Fibroblast of skin of back (primary cell): ENCODE measurements at places on chromosomes 6 and 20.
A peak's percentile ranks its signal among the peaks of the same experiment; 100 is the strongest.

GRCh38 chr6:21327326-21328112 lies 266.0 kb upstream of the SOX4 start:
- DNase-seq: no peak

DNA sequence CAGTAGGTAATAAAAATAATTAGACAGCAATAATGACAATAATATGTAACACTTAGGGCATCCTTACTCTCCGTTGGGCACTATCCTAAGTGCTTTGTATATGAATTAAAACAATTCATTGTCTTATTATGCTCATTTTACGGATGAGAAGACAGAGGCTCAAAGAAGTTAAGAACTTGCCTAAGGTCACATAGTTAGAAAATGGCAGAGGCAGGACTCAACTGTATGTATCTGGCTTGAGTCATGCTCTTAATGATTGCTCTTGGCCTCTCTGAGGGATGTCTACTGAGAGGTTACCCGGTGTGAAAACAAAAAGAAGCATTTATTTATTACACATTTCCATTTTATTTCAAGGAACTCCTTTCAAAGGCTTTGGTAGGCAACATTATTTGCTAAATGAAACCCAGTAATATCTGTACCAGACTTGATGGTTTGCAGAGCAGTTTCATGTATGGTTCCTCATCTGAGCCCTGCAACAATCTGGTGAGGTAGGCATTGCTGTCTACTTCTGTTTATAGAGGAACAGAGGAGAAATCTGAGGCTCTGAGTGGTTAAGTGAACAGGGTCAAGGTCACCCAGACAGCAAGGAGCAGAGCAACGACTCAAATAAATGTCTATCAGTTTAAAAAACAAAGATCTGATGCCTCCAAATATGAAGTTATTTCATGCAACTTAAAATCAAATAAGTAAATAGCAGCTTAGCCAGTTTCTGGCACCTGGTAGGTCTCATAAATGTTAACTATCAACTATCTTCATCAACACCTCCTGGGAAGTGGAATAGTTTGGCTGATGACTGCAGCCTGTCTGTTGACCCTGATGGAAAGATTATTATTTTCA lies 4.2 kb upstream of the PARD6B start:
- no peak for DNase-seq

DNA sequence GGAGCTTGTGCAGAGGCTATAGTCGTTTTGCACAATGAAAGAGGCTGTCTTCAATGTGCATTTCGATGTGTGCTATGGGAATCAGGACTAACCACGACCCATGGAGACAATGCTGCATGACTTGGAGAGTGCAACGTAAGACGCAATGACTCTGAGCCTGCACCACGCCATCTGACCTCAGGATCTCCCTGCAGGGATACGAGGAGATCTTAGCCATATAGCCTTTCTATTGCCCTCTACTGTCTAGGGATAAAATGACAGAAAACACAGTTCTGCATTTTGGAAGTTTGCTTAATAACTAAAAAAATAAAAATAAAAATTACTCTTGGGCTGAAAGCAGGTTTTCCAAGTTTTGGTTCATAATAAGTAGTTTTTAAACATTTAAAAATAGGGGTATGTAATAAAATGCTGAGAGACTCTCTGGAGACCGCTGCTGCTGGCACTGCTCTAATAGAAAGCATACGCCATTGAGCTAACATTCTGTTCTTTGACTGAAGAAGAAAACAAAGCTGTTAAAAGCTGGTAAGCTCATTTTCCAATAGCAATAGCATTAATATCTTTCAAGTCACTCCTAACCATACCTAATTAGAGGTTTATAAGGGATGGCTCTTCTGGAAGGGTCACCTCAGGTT lies 87.2 kb downstream of the PDE7B start:
- peak; percentile 72 for DNase-seq

GRCh38 chr6:52106994-52107393 lies 19.6 kb upstream of the PKHD1 start:
- DNase-seq: no peak

DNA sequence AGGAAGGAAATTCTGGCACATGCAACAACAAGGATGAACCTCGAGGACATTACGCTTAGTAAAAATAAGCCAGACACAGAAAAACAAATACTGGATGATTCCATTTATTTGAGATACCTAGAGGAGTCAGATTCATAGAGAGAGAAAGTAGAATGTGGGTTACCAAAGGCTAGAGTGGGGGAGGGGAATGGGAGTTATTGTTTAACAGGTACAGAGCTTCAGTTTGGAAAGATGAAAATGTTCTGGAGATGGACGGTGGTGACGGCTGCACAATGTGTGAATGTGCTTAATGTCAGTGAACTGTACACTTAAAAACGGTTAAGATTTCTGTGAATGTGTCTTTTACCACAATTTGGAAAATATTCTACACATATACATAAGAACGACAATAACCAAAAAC lies 33.9 kb upstream of the DSP start:
- no peak for DNase-seq

DNA sequence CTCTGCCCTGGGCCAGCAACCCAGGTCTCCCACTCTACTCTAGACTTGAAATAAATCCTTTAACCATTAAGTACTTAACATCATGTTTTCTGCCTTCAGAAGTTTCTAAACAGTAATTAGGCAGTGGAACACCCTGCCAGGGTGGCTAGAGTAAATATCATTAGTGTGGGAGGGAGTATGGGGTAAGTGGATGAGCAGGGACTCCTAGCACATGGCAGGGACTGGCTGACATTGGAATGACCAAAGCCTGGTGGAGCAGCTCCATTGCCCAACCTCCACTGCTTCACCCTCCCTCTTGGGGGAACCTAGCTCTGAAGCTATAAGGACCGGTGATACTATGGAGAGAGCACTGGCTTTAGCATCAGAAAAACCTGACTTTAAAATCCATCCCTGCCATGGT lies 167.1 kb downstream of the MAFB start:
- DNase-seq: no peak

- DNase-seq: no peak
Observed at GRCh38 chr20:10110151-10110550, 75.4 kb downstream of the ANKEF1 start.

GRCh38 chr6:54315656-54316055 lies 7.4 kb downstream of the TINAG start:
- DNase-seq: no peak

DNA sequence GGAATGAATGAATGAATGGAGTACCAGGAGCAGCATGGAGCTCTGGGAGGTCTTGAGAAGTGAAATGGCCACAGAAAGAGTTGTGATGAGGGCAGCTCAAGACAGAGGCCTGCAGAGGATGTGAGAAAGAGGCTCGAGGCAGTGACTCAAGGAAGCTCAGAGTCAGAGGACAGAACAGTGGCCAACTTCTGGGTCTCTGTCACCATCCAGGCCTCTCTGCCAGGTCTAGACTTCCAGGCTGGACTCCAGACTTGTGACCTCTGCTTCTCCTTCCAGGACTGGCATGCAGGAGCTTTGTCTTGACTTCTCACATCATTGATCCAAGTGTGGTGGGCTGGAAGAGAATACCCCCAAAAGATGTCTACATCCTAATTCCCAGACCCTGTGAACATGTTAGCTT lies 119.8 kb downstream of the TOX2 start:
- DNase-seq: no peak

- DNase-seq: no peak
Observed at GRCh38 chr6:105035299-105035698, 78.4 kb downstream of the LIN28B start.

GRCh38 chr6:6033858-6034257 lies 27.1 kb upstream of the NRN1 start:
- DNase-seq: no peak

GRCh38 chr20:7601431-7601830 lies 338.8 kb downstream of the HAO1 start:
- no peak for DNase-seq

- DNase-seq: no peak
Observed at GRCh38 chr20:16514140-16514539, 59.1 kb downstream of the KIF16B start.

DNA sequence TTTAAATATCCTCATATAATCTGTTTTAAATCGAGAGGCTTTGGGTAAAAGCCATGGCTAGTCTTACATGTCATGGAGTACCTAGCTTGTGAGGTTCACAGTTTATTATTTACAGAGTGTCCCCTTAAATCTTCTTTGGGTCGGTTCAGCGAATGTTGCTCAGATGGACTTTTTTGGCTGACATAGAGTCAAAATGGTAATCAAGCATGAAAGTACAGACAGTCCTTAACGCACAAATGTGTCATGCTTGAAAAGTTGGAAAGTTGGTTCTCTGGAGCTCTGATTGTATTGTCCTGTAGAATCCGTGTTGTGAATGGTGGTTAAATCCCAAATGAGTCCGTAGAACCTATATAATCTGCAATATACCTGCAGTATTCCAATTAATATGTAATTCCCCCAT lies 22.0 kb downstream of the PTPN1 start:
- no peak for DNase-seq

GRCh38 chr6:44782892-44783291 lies 395.4 kb downstream of the CDC5L start:
- no peak for DNase-seq

GRCh38 chr20:7971536-7972280 lies 31.4 kb upstream of the HAO1 start:
- DNase-seq: no peak

- DNase-seq: peak; percentile 93
Observed at GRCh38 chr6:27091661-27092315, 155.7 kb upstream of the PRSS16 start.

- DNase-seq: peak; percentile 71
Observed at GRCh38 chr6:1890071-1890470, 280.4 kb downstream of the FOXC1 start.

GRCh38 chr20:41475503-41475902 lies 108.9 kb upstream of the EMILIN3 start:
- DNase-seq: no peak

DNA sequence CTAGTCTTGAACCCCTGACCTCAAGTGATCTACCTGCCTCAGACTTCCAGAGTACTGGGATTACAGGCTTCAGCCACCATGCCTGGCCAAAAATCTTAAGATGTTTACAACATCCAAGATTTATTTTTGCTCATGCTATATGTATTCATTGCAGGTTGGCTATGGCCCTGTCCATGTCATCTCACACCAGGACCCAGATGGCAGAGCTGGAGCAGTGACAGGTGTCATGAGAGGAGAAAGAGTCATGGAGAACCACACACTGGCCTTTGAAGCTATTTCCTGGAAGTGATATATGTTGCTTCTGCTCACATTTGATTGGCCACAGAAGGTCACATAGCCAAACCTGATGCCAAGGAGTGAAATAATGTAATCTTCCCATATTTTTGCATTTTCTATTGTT lies 13.8 kb upstream of the DDR1 start:
- no peak for DNase-seq

GRCh38 chr20:47999166-47999565 lies 213.9 kb upstream of the SULF2 start:
- DNase-seq: peak; percentile 54

- no peak for DNase-seq
Observed at GRCh38 chr6:160269771-160270170, 11.2 kb upstream of the SLC22A2 start.

DNA sequence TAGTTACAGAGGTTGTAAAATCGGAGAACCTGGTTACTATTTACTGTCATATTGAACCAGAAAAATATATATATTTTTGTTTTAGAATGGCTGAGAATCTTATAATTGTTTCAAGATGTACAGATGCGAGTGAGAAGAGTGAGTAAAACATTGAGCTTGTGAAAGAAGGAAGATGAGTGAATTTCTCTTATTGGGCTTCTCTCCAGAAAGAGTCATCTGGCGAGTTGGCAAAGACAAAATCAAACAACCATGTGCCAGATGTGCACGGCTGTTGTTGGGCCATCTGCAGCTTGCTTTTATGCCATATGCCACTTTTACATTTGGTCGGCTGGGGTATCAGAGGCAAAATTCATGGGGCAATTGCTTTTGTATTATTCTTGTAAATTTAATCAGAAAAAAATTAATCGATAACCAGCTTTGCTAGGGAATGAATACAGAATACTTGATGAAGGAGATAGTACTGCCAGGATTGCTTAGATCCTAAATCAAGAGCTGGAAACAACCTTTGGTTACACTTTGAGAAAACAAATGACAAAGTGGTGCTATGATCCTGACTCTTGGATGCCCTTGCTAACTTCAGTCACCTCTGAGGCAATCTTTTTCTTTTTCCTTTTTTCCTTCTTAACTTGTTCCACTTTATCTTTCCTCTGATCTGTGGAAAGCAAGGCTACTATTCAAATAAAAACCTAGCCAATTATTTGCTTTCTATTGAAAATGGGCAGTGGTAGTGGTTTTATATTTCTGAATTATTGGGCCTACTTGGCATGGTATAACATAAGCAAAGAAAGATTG lies 97.1 kb upstream of the GRIK2 start:
- DNase-seq: peak; percentile 58

DNA sequence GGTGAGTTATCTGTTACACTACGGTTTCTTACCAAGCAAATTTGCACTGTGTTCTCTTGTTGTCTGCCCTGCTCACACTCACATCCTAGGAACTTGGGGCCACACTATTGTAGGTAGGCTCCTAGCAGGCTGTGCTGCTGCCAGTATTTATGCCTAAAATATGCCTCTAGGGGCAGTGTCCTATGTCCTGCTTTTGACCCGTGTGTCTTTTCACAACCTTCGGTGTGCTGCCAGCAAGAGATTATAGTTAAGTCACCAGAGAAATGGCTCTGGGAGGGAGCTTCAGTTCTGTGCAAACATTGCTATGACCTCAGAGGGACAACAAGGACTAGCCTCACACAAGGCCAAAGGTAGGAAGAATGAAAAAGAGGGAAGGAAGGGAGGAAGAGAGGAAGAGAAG lies 8.9 kb upstream of the TAAR5 start:
- peak; percentile 2 for DNase-seq

DNA sequence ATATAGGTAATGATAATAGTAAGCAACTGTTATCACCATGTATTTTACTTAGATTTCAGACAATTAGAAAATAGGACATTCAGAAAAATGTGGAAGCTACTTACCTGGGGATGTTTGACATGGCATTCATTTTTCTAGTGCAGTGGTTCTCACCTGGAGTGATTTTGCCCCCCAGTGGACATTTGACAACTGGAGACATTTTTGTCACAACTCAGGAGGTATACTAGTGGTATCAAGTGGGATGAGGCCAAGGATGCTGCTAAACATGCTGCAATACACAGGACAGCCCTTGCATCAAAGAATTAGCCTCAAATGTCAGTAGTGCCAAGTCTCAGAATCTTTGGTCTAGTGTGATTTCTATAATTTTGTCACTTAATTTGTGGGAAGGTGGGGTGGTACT lies 36.1 kb downstream of the NUS1 start:
- no peak for DNase-seq

DNA sequence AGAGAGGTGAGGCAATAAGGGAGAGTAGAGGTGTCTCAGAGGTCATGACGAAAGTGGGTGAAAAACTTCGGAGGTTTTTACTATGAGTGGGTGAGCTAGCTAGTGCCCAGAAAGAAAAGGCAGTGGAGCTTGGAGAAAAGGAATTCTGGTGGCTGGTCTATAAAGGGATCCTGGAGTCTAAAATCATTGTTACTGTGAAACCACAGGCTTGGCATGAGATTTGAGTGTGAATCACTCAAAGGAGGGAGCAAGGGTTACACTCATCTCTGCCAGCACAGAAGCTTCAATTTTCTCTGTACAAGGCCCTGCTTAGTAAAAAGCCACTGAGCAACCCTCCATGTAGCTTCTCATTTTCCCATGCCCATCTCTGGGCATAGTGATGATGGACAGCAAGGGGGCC lies 47.5 kb downstream of the CD83 start:
- DNase-seq: peak; percentile 69
